Thoracic aorta (tissue), 2 donors: ENCODE measurements at places on chromosomes 6 and 20.

DNA sequence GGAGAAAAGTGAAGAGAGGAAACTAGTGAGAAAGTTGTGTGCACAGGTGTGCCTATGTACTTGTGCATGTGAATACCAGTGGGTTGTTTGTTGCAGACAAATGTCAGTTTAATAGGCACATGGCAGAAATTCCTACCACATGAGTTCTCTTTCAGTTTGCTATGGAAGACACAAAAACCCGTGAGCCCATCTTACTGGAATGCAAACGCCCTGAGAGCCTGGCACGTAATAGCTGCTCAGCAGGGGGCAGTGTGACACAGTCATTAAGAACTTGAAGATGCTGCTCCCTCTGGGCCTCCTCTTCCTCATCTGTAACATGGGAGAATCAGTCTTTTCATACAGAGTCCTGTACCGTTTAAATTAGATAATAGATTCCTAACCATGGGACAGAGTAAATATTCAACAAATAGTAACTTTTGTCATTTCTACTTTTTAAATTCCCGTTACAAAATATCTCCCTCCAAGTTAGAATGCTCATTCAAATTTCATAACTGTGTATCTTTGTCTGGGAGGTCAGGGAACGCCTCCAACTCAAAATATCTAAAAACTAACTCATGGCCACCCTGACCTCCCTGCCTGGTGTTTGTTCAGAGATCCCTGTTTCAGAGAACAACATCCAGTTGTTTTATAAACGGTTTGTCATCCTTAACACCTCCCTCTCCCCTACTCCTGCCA, 802.9 kb downstream of the MAFB start:
- H3K4me1 ChIP-seq, result no peaks in the 10 kb centered on the region
- no peak overlapping the region for H3K4me3 ChIP-seq
- no peaks in the 10 kb centered on the region for H3K27me3 ChIP-seq
- no peak for DNase-seq

DNA sequence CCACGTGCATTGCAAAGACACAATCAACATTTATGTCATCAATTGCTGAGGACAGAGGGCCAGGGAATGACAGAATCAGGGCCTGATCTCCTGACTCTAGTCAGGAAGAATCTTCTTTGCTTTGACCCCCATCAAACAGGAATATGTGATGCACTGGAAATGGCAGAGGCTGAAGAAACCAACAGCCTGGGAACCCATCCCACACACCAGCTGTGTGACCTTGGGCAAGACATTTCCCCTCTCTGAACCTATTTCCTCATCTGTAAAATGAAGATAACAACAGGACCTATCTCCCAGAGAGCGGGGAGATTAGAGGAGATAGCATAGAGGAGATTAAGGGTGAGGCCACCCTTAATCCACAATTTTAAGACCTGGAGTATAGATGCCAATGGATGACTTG, 1.5 kb downstream of the HNF4A start:
- H3K4me1 ChIP-seq, result no peaks in the 10 kb centered on the region
- H3K4me3 ChIP-seq, result no peak overlapping the region
- H3K27ac ChIP-seq, result no peak overlapping the region
- no peak for DNase-seq
- H3K27me3 ChIP-seq, result no peaks in the 10 kb centered on the region

DNA sequence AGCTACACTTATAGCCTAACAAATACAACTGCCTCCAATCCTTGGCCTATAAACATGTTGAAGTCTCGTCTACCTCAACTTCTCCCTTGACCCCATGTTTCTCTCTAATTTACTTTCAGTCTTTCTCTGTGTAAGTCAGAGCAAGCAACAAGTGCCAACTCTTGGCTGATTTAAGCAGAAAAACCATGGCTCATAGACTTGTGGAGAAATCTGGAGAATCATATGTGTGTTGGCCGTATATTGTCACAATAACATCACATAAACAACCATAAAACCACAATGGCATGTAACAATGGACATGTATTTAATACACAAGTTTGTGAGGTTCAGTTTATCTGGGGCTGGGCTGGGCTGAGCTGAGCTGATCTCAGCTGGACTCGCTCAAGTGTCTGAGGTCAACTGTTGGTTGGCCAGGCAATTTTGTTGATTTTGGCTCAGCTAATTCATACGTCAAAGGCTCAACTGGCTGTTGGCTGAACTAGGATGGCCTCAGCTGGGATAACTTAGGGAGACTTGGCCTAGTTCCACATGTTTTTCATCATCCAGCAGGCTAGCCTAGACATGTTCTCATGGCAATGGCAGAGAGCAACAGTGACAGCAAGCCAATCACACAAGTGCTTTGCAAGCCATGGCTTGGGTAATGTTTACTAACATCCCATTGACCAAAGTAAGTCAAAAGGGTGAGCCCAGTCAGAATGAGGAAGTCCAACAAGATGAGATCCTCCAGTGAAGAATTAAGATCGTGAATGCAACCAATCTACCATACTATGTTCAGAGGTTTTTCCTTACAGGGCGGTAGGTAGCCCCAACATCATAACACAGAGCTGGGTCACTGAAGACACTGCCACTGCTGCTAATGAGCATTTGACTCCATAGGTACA, 12.9 kb upstream of the TBC1D22B start:
- no peaks in the 10 kb centered on the region for H3K36me3 ChIP-seq
- H3K27ac ChIP-seq, result peak overlapping the region; percentile 95
- H3K4me3 ChIP-seq, result peak overlapping the region; percentile 12
- no peaks in the 10 kb centered on the region for H3K27me3 ChIP-seq
- H3K4me1 ChIP-seq, result peaks cover 39% of the 10 kb centered on the region

- no peaks in the 10 kb centered on the region for H3K27me3 ChIP-seq
- DNase-seq, result no peak
- H3K4me1 ChIP-seq, result peaks cover 14% of the 10 kb centered on the region
- no peak overlapping the region for H3K4me3 ChIP-seq
Observed at GRCh38 chr20:1888796-1889463, 6.3 kb upstream of the SIRPA start.

DNA sequence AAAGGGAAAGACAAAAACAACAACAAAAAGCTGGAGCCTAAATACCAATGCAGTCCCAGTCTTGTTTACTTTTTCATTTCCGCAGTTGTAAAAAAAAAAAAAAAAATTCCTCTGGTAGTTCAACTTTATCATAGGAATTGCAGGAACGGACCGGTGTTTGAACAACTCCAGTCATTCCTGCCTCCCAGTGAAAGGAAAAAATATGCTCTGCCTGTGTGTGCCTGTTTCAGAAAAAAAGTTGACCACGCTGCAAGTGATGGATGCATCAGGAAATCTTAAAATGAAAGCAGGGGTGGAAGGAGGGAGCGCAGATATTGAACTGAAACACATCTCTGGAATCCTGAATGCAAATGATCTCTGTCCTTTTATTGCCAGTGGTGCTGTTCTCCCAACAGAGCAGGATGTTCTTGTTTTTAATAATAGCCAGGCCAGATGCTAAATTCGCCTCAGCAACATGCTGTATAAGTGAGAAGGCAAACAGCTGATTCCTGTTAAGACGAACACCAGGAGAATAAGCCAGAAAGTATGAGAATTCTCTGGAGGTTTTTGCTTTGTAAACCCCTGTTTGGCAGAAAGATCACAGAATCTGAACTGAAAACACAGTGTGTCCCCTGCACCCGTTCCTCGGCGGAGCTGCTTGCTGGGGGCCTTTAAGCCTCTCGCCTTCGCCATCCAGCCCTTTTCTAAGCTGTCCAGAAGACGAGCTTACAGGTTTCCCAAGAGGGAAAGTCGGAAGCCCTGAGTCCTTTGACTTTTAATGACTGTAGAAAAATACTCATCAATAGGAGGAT, 178.4 kb upstream of the SUPT3H start:
- H3K27me3 ChIP-seq, result no peaks in the 10 kb centered on the region
- peak overlapping the region; percentile 43 for H3K4me3 ChIP-seq
- no peaks in the 10 kb centered on the region for H3K36me3 ChIP-seq
- H3K4me1 ChIP-seq, result peaks cover 5% of the 10 kb centered on the region
- no peak overlapping the region for H3K27ac ChIP-seq
- DNase-seq, result no peak

DNA sequence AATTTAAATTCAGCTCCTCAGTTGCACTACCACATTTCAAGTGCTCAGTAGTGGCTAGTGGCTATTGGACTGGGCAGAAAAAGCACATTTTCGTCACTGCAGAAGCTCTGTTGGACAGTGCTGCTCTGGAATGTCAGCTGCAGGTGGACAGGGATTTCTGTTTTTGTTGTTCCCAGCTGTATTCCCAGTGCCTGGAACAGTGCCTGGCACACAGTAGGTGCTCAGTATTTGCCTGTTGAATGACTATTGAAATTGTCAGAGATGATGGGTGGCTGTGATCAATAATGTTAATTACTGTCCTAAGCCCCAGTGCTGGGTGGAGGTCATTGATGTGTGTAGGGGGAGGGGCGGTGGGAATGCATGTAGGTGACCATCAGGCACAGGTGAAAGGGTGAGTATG, 5.5 kb downstream of the CLPSL1 start:
- H3K27ac ChIP-seq, result no peak overlapping the region
- no peak overlapping the region for H3K4me3 ChIP-seq
- H3K36me3 ChIP-seq, result no peaks in the 10 kb centered on the region
- no peaks in the 10 kb centered on the region for H3K27me3 ChIP-seq

- H3K27ac ChIP-seq, result no peak overlapping the region
- no peak overlapping the region for H3K4me3 ChIP-seq
- H3K27me3 ChIP-seq, result no peaks in the 10 kb centered on the region
Observed at GRCh38 chr6:146917182-146917581, 287.0 kb upstream of the STXBP5 start.

DNA sequence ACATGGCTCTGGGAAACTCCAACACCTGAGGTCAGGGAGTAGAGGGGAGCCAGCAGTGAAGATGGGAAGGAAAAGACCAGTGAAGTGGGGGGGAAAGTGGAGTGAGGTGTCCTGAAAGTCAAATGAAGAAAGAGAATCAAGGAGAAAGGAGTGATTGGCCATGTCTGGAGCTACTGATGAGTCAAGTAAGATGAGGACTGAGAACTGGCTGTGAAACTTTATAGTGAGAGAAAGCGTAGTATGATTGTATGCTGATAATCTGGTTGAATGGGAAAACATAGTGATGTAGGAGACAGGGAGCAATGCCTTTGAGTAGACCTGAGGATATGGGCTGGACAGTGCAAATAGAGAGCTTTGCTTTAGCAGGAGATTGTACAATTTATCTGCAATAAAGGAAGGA, 183.6 kb upstream of the GMDS start:
- H3K27ac ChIP-seq, result no peak overlapping the region
- no peaks in the 10 kb centered on the region for H3K4me1 ChIP-seq
- no peaks in the 10 kb centered on the region for H3K36me3 ChIP-seq
- DNase-seq, result no peak
- H3K27me3 ChIP-seq, result no peaks in the 10 kb centered on the region

DNA sequence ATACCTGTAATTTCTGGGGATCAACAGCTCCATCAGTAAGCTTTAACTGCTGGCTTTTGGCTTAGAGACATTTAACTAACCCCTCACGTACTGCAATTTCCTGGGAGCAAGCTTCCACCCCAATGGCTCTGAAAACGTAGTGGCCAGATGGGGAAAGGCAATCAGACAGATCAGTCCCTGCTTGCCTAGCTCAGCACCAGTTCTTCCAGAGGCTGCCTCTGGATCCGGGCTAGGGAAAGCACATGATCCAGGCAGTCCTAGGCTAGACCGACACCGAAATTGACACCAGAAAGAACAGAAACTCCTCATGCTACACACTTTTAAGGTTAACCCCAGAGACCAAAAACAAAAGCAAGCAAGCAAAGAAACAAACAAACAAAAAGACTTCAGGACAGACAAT, 13.3 kb downstream of the PREP start:
- no peaks in the 10 kb centered on the region for H3K27me3 ChIP-seq
- H3K36me3 ChIP-seq, result no peaks in the 10 kb centered on the region
- no peak overlapping the region for H3K27ac ChIP-seq
- no peak for DNase-seq

DNA sequence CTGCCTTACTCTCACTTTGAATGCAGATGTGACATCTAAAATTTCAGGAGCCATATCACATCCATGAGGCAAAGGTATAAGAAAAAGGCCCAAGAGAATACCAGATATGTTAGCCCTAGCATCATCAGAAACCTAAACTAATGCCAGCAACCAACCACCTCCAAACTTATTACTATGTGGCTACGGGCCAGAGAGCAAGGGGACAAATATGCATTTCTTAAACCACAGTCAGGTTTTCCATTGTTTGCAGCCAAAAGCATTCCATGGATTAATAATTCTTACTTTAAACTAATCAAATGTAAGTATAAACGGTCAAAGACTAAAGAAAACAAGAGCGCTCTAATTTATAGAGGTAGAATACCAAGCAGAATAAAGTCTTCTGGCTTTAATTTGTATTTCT, 84.7 kb downstream of the TASP1 start:
- no peak overlapping the region for H3K4me3 ChIP-seq
- H3K27ac ChIP-seq, result peak overlapping the region; percentile 40
- H3K27me3 ChIP-seq, result no peaks in the 10 kb centered on the region
- H3K4me1 ChIP-seq, result peaks cover 7% of the 10 kb centered on the region
- DNase-seq, result no peak

DNA sequence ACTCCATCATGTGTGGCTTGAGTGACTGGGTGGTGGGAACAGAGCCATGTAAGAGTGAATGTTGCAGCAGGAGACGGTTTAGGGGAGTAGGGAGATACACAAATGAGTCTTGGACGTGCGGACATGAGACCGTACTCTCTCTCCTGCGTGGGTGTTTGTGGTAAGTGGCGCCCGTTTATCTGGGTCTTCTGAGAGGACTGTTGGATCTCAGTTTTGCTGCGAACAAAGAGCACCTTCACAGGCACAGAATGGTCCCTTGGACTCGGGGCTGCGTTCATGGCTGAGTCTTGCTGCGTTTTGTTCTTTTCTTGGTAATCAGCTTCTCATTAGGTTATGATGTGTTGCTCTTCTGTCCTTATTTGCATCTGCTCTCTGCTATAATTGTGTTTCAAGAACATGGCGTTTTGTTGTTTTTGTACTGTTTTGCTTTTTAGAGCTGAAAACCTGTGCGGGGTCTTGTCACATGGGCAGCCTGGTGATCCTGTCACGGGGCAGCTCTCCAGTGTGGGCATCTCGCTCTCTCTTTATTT, 28.5 kb downstream of the STK35 start:
- H3K4me3 ChIP-seq, result no peak overlapping the region
- H3K27ac ChIP-seq, result no peak overlapping the region
- no peaks in the 10 kb centered on the region for H3K27me3 ChIP-seq
- H3K36me3 ChIP-seq, result no peaks in the 10 kb centered on the region
- DNase-seq, result no peak
- H3K4me1 ChIP-seq, result peaks cover 69% of the 10 kb centered on the region

GRCh38 chr6:47134476-47135189, 92.5 kb upstream of the ADGRF1 start:
- H3K4me1 ChIP-seq, result peaks cover 5% of the 10 kb centered on the region
- DNase-seq, result no peak
- H3K27ac ChIP-seq, result no peak overlapping the region
- H3K4me3 ChIP-seq, result peak overlapping the region; percentile 12
